ENCODE measurements at places on chromosomes 3 and 15. TPM values are rescaled to one million over a fixed set of nuclear protein-coding genes. Genes with fewer than 3 reads are reported as not detected.

The SST gene
- total RNA-seq = not detected

The HTR3E gene
- total RNA-seq = not detected

The ANKRD63 gene
- not detected for total RNA-seq

The TIPIN gene
- total RNA-seq = 27.9 TPM

The GADL1 gene
- not detected for total RNA-seq

The PRSS50 gene
- not detected for total RNA-seq

DNA sequence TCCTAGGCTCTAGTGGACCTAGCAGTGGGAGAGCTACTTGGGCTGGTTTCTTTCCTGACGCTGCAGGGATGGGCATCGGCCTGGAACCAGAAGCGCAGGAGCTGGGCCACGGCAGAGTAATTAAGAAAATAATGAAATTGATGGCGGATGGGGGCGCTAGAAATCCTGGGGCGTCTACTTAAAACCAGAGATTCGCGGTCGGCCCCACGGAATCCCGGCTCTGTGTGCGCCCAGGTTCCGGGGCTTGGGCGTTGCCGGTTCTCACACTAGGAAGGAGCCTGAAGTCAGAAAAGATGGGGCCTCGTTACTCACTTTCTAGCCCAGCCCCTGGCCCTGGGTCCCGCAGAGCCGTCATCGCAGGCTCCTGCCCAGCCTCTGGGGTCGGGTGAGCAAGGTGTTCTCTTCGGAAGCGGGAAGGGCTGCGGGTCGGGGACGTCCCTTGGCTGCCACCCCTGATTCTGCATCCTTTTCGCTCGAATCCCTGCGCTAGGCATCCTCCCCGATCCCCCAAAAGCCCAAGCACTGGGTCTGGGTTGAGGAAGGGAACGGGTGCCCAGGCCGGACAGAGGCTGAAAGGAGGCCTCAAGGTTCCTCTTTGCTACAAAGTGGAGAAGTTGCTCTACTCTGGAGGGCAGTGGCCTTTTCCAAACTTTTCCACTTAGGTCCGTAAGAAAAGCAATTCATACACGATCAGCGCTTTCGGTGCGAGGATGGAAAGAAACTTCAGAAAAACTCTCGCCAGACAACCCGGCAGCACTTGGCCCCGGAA lies 6.1 kb downstream of the SOX14 start:
- DNase-seq = no peak

- no peak for DNase-seq
Observed at GRCh38 chr15:70563561-70564095, 199.7 kb downstream of the UACA start.

DNA sequence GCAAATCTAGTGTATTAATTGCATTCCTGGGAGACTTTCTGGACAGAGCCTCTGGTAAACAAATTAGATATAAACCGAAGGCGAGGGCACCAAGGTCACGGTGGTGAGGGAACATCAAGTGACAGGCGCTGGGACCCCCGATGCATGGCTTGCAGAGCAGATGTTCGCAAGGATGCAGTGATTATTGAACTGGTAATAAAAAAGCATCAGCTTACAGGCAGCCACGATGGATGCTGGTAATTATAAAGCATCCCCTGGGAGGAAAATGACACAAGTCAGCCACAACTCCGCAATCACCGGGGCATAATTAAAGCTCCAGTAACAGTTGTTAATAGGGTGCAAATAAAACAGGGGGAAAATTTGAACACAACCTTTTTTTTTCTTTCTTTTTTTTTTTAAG lies 231.1 kb upstream of the DPH6 start:
- DNase-seq = no peak

- DNase-seq = no peak
Observed at GRCh38 chr3:14403619-14404155, 1.3 kb downstream of the SLC6A6 start.

DNA sequence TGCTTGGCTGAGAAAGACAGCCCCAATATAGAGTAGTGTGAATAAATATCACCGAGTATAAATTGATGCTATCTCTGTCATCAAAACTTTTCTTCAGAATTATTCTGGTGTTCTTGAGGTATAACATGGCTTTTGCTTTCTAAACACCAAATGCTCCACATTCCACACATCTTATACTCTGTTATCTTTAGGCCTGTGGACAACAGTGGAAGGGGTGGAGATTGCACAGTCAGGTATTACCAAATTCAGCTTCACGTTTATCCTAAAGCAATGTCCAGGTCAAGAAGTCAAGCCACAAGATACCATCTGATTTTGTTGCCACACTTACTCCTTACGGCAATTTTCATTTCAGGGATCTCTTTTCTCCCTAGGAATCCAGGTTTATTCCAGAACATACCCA lies 394.8 kb downstream of the SI start:
- DNase-seq = no peak

GRCh38 chr3:27559835-27560234 lies 75.7 kb upstream of the SLC4A7 start:
- no peak for DNase-seq

DNA sequence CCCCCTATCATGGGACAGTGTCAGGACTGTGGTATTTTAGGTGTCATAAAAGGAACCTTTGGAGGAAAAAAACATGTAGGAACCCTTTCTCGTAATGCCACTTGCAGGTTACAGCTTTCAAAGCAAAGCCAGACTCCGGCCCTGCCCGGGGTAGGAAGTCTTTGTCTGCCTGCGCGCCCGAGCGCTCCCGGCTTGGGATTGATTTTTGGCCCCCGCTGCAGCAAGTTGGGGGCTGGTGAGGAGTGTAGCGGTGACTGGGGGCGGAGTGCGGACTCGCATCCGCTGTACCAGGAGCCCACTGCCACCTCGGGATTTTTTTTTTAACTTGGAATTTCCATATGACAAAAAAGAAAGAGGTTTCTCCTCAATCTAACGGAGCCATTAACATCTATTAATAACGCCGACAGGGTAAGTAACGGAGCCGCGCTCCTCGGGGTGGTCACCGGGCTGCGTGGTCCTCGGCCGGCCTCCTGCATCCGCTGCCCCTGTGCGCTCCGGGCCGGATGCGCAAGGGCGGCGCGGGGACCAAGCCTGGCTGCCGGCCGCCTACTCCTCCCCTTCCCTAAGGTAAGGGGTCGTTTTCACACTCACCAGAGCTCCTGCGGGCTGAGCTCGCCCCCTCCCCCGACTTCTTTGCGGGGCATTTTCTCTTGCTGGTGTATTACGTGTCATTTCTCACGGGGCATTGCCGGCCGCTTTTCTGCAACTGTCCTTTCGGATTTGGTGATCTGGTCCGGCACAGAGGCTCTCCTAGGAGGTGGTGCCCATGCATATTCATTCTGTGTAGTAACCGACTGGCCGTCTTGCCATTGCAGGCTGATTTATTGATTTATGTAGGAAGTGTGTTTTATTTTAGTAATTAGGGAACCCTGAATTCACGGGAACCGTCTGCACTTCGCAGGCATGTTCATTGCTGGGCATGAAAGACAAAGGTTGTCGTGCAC lies 219.8 kb upstream of the TOPAZ1 start:
- no peak for DNase-seq

DNA sequence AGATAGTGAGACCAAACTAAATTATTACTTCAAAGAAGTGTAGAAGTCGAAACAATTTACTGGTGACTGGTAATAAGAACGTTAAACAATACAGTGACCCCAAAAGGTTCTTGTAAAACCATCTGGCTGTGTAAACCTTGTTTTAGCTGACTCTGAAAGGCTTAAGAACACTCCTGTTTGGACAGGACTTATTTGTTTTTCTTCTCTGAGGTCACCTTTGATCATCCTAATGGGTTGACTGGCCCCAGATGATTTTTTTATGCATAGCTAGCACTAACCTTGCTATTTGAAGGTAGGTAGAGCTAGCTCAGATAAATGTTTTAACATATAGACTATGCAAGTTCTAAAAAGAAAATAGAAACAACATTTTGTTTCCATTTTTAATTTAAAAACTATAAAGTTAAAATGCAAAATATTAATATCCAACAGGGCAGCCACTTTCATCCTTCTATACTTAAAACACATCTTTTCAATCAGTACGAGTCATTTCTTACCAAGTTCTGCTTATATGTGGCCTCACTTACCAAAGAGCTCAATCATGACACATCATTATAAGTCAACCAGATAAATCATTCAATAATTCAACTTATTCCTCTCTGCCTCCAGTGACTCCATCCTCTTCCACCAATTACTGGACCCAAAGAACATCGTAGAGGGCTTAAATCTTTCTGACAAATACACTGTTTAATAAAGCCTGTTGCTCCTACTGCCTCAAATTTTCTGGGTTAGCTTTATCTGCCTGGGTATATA lies 158.8 kb downstream of the SSR3 start:
- DNase-seq = no peak

DNA sequence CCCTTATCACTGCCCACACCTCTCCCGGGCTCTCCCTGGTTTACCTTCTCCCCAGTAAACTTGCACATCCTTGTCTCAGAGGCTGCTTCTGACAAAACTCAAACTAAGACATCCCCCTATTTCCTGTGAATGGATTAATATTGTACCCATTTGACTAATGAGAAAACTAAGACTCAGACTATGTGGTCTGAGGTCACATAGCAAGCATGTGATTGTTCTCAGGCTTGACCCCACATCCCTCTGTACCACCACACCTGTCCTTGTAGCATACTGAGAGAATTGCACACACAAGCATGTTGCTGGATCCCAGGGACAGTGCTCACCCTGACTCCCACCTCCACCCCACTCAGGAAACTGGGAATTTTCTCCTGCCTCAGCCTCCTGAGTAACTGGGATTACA lies 90.7 kb upstream of the HES1 start:
- no peak for DNase-seq

- DNase-seq = no peak
Observed at GRCh38 chr3:51390246-51391074, 625 bp upstream of the RBM15B start.

DNA sequence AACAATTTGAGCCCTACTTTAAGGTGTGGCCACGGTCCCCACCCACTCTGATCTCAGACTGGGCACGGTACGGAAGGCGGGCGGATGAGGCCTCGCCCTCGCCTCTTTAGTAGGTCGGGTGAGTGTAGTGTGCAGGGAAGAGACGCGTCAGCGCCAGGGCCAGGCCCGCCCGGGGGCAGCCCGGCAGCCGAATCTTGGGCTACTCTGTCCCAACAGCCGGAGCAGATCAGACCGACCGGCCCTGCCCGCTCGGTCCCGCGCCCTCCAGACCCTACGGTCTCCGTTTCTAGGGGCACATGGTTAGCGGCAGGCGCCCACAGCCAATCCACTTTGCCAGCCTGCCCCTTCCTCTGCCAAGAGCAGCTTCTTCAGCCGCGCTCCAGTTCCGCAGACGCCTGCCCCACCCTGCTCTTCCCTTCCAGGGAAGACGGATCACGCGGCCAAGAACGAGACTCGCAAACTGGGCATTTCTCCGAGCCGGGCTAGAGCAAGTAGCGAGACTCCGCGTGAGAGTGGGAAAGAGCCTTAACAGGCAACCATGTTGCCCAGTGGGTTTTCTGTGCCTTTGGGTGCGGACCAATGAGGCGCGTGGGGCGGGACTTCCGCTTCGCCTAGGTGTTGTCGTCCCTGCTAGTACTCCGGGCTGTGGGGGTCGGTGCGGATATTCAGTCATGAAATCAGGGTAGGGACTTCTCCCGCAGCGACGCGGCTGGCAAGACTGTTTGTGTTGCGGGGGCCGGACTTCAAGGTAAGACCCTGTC lies at the start of gene RNF13:
TSS of gene RNF13 (plus strand) at position 610 of the 761 bp plus-strand sequence. CDS start 32,812 bp downstream, outside the sequence.
- DNase-seq = peak; percentile 95

DNA sequence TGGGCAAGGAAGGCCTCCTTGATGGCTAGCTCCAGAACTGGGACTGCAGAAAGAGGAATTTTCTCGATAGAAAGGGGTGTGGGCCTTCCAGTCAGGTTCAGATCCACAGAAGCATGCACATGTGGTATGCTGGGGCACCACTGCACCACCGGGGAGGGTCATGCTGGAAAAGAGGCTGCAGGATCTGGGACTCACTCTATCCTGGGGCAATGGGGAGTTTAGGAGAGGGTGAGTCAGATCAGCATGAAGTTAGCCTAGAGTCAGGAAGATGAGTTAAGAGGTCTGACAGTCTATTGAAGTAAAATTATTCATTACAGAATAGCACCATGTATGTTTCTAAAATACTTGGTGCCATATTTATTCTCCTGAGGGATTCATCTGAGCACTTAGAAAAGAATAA lies 130.2 kb upstream of the TOPAZ1 start:
- DNase-seq = no peak

GRCh38 chr15:89378296-89379151 lies 43.9 kb upstream of the POLG start:
- no peak for DNase-seq

DNA sequence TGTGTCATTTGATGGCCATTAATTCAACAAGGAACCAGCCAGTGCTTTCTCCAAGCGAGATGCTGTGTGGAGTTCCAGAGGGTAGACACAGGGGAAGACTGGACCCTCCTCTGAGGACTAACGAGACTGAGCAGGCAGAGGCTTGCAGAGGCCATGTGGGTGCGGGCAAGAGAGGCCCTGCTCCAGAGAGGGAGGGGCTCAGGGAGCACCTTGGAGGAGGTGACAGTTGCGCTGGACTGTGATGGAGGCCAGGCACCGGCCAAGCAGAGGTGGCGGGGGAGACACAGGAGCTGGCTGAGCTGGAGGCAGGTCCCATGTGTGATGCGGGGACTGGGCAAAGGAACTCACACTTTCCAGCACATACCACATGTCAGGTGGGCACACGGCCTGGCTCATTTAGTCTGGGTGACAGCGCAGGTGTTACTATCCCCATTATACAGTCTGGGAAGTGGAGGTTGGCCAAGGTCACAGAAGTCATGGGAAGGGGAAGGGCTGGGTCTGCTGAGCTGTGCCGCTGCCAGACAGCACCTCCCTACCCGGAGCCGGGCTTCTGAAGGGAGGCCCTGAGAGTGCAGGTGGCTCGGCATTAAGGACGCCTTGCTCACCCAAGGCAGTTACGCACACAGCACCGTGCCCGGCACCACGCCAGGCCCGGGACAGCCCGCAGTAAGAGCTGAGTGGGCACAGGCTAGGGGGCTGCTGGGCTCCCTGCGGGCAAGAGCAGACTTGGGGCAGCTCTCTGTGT lies 3.7 kb downstream of the MELTF start:
- DNase-seq = peak; percentile 54

DNA sequence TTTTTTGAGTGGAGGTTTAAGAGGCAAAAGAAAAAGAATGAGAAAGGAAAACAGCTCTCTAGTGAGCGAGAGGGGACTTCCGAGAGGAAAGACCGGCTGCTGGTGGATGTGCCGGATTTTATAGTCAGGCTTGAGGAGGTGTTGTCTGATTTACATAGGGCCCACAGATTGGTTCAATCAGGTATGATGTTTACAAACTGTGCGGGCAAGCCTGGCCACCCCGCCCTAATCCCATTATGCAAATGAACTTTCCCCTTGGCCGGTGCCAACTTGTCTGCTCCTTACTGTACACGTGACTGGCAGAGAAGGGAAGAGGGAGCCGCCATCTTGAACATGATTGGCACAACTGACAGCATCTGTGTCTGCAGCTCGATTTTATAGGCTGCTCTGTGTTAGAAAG lies 44.7 kb downstream of the FAM43A start:
- peak; percentile 23 for DNase-seq

DNA sequence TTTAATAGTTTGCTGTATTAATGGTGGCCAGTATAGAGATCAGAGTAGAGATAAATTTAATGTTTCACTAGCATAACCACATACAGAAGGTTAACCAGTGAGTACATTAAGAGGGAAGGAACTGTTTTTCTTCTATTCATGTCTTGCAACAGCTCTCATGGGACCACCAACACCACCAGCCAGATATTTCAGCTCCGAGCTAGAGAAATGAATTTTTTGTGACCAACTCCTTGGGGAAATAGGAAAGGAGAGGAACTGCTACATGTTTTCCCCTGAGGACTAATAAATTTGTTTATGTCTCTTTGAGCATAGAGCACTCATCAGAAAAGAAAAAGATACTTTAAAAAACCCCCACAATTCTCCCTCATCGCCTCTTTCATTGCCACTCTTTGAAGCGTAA lies 247.5 kb downstream of the MBNL1 start:
- no peak for DNase-seq

- no peak for DNase-seq
Observed at GRCh38 chr15:44101286-44101685, 93.8 kb downstream of the FRMD5 start.

All from activated naive CD4-positive, alpha-beta T cell treated with anti-CD3 and anti-CD28 coated beads, Interleukin-2, amount 50 U/mL, for 72 hours (primary cell).